ENCODE measurements at places on chromosomes 16 and 17.

DNA sequence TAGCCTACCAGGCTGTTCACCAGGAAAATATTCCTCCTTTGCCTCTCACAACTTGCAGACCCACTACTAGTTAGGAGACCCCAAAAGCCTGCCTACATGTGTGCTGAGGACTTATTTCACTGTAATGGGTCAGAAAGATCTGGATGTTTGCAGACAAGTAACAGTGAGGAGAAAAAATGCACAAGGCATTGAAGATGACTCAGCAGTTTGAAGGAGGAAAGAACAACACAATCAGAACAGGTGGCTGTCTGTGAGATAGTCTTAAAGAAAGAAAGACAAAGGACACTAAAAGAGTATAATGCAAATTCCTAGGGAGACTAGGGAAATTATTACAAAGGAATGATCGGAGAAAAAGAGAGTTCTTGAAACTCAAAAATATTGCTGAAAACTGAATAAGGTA, 69.0 kb downstream of the ANKFN1 start:
- DNase-seq, result no peak

DNA sequence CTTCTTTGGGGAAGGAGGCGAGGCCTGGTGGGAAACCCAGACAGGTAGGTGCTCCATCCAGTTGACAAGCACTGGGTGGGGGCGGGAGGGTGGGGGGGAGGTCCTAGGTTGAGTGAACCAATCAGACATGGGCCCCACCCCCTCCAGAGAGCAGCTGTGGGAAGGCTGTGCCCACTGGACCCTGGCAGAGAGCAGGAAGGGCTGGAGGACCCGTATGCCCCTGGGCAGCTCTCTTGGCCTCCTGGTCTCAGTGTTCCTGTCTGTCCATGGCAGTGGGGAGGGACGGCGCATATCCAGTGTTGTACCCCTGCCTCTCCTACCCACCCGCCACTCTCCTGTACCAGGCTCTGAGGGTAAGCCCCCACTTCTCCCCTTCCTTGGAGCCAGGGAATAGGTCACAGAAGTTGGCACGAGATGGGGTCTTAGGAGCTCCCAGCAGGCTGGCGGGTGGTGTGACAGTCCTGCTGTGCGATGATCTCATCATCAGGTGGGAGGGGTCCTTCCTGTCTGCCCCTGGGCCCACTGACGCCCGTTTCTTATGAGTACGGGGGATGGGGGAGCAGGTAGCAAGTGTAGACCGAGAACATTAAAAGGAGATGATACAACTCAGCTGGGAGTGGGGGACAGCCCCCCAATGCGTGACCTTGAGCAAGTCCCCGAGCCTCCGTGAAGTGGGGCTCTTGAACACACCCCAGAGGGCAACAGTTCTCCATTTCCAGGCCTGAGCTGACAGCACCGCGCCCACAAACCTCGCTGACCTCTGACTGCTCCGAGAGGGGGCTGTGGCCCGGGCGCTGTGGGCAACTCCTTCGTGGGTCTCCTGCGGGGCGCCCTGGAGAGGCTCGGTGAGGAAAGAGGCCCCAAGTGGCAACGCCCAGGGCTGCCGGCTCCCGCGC, 1.2 kb upstream of the ZFPM1 start:
- DNase-seq, result no peak

DNA sequence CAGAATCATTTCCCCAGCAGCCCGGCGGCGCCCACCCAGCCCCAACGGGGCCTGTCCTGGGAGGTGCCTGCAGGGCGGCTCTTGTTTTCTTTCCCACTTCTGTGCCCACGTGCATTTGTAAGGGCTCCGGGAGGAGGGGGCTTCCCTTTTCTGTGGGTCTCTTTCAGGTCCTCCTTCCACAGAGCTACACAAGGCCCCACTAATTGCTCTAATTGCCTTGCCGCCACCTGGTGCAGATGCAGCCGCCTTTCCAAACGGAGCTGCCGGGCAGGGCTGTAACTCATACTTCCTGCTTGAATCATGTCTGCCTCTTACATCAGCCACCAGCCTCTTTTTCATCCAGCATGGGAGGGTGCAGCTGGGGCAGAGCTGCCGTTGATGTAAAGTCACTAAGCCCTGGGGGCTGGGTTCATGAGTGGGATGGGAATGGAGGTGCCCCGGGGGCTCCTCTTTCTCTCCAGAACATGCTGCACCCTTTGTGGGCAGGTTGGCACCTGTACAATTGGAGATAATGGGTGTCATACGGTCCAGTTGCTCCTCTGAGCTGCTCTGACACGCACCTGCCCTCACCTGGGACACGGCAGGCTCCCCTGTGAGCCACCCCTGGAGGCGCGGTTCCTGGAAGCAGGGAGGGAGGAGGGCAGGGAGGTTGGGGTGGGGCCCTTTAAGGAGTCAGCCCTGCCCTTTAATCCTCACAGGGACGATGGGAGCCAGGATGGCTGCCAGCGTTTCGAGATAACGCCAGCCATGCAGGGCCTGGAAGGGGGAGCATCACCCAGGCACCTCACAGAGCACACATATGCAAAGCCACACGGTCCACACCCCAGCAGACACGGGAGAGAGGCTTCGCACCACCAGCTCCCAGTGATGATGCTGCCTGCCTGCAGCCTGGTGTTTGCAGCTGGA, 41.1 kb upstream of the KLHDC4 start:
- peak; percentile 87 for DNase-seq

DNA sequence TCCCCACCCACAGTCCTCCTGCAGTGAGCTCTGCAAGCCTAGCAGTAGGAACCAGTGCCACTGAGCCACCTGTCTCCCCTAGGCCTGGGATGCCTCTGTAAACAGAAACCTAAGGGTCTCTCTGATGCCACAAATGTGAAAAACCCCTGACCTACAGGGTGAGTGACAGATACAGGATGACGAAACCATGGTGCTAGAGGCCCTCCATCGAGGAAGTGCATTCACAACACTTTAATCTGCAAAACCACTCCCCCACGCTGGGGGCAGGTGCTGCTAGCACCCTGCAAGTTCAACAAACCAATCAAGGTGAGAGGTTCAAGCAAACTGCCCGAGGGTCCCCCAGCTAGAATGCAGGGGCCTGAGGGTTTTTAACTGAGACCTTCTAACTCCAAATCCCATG, 59.5 kb downstream of the CDYL2 start:
- DNase-seq, result no peak

DNA sequence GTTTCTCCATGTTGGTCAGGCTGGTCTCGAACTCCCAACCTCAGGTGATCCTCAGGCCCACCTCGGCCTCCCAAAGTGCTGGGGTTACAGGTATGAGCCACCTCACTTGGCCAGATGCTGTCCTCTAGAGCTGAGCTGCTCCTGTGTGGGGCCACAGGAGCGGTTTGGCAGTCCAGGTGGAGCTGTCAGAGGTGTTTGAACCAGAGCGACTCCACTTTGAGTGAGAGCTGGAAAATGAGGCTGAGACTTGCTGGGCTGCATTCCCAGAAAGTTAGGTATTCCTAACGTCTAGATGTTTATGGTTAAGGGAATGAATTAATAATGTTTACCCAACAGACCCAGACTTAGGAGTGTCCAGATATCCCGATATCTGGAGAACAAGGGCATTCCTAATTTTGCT, 16.8 kb upstream of the PSMD7 start:
- no peak for DNase-seq

DNA sequence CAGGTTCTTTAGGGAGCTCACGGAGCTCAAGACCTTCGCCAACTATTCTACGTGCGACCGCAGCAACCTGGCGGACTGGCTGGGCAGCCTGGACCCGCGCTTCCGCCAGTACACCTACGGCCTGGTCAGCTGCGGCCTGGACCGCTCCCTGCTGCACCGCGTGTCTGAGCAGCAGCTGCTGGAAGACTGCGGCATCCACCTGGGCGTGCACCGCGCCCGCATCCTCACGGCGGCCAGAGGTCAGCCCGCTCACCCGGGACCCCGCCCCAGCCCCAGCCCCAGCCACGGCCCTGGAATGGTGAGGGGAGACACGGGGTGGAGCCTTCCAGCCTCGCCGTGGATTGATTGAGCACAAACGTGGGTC, 13.5 kb downstream of the SARM1 start:
- DNase-seq, result no peak

- peak; percentile 34 for DNase-seq
These were observed 25.4 kb downstream of the B9D1 start for GRCh38 chr17:19336938-19337711.

DNA sequence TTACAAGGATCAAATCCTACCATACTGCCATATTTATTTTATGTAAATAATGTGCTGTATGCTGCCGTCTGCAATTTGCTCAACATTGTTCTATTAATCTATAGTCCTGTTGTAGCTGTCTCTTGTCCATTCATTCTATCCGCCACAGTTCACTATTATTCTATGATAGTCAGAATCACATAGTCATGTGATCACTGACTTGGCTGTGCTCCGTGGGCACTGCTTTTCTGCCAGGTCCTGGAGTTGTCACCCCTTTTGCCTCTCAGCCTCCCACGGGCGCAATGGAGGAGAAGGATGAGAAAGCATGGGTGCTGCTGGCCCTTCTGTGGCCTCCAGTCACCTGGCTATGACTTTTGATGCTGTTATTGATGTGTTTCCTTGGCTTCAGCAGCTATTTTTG, 37.3 kb upstream of the ANKFY1 start:
- no peak for DNase-seq

GRCh38 chr17:80097127-80097621, 4.2 kb upstream of the GAA start:
- no peak for DNase-seq

DNA sequence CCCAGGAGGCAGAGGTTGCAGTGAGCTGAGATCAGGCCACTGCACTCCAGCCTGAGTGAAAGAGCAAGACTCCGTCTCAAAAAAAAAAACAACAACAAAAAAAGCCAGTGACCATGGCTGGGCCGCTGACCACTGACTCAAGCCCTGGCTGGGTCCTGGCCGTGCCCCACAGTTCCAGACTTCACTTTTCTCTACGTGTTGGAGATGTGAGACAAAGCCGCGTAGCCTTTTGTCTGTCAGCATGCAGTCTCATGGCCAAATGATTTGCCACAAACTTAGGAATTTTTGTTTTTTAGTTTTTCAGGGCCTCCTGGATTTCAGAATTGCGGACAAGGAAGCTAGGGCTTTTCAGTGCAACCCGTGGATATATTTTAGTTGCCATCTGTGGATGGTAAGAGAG, 89.3 kb upstream of the CIBAR2 start:
- no peak for DNase-seq

DNA sequence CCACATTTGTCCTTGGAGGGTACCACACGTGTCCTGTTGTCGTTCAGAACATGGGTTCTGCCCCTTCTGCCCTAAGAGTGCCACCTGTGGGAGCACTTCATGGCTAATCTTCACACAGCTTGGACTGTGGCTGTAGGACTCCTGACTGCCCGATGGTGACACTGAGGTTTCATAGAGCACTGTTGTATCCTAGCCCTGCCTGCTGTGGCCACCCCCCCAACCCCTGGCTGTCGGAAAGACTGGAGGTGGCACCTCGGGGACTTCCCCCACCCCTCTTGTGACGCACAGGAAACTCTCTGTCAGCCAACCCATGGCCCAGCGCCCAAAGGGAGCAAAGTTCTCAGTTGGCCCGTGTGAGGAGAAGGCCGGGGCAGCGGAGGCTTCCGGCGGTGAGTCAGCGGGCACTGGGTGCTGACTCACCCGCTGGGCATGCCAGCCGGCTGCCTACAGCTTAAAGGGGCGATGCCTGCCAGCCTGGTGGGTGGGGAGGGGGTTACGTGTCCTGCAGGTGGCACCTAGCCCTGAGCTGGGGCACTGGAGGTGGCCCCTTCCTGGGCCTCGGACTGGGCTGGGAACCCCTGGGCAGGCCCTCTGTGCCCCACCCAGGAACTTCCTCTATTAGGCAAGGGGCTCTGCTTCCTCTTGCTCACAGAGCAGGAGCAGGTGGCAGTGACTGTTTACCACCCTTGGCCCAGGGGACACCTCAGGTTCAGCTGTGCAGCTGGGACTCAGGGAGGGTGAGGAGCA, 3.4 kb downstream of the MAP2K3 start:
- DNase-seq, result peak; percentile 99

DNA sequence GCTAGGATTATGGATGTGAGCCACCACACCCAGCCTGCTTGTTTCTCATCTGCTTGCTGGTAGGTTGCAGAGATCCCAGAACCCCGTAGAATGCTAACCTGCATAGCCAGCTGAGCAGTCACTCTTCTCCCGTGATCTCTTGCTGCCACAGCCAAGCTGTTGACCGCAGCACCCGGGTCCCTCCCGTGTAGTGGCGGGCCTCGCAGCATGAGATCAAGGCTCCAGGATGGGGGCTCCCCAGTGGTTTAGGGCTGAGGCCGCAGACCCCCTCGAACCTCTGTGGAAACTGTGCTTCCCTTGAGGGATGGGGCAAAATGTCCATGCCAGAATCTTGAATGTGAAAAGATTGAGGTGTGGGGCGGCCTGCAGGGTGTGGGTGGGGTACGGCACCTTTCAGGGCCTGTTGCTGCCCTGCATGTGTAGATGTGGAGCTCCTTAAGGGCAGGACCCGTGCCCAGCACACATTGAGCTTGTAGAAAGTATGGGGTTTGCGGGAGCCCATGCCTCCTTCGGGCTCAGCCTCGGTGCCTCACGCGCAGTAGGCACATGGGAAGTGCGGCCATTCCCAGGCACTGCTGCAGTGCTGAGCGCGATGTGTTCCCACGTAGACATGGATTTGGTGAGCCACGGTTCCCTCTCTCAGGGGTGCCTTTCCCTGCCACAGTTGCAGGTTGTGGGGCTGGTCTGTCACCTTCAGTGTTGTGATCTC, 99.9 kb downstream of the BANP start:
- DNase-seq, result no peak

GRCh38 chr16:69131839-69132423, 457 bp downstream of the CHTF8 start:
- DNase-seq, result peak; percentile 90

DNA sequence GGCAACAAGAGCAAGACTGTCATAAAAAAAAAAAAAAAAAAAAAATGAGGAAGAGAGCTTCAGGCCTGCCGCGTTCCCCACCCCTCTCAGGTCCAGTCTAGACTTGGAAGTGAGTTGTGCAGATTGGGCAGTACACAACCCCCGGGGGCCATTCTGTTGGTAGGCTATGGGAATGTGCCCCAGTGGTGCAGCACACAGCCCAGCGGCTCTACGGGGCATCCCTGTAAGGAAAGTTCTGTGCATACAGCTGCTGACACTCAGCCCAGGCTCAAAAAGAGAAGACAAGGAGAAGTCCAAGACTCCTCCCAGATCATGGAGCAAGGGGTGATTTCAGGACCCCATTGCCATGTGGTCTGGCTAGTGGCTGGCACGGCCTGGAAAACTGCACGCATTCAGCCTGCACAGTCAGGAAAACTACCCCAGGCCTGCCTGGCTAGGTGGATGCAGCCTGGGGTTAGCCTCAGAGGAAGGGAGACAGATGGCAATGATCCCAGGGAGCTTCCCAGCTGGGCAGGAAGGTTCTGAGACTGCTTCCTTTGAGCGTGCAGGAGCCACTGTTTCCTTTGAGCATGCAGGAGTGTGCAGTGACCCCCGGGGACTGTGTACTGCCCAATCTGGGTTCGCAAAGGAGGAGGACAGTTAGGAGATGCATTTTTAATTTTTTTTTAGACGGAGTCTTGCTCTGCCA, 44.8 kb downstream of the PECAM1 start:
- no peak for DNase-seq

DNA sequence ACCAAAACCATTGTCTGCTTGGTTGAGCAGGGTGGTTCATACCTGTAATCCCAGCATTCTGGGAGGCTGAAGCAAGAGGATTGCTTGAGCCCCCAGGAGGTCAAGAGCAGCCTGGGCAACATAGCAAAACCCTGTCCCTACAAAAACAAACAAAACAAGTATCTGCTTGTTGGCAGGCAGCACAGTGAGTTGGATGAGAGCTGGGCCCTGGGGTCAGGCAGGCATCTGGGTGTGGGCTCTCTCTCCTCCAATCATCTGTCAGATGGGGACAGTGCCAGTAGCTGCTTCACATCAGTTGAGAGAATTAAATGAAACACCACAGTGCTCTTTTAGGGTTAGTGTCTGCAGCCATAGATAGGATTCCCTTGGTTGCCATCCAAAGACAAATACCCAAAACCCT, 5.8 kb downstream of the ARMC7 start:
- no peak for DNase-seq
